ENCODE measurements at places on chromosomes 7 and 10.

DNA sequence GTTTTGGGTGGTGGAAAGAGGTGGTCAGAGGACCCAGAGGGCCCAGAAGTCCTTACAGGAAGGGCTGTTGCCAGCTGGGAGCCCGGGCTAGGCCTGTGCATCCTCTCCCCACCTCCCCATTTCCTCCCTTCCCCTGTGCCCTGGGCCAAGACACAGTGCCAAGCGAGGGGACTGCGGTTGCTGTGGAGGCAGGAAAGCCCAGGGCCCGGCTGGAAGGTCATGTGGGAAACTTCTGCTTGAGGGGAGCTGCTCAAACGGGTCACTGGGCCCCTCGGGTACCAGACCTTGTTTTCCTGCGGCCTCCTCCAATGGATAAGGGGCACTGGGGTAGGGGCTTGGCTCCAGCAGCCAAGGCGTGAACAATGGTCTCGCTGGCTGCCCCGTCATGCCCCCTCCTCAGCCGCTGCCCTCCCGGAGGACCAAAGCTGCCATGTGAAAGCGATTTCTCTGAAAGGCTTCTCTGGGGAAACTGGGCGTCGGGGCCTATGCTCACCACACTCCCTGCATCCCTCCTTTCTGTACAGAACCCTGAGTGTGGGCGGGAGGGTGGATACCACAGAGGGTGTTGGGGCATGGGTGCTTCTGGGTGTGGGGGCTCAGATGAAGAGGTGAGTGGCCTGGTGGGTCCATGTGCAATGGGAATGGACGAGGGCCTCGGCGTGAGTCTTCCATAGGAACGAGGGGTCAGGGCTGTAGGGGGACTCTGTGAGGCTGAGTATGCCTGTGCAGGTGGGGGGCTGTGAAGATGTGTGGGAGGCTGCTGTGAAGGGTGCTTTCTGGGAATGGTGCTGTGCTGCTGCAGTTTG is 135.3 kb downstream of the PTPN20 start:
- DNase-seq = no peak

GRCh38 chr10:42732266-42732665 is 50.3 kb upstream of the BMS1 start:
- no peak for DNase-seq

GRCh38 chr10:45239642-45240041 is 75.8 kb downstream of the OR13A1 start:
- DNase-seq = no peak

GRCh38 chr10:127278001-127278400 is 81.6 kb upstream of the INSYN2A start:
- no peak for DNase-seq

GRCh38 chr7:42843205-42843800 is 68.6 kb downstream of the C7orf25 start:
- DNase-seq = no peak

- no peak for DNase-seq
These were observed 69.1 kb downstream of the GCC1 start for GRCh38 chr7:127516320-127516719.

DNA sequence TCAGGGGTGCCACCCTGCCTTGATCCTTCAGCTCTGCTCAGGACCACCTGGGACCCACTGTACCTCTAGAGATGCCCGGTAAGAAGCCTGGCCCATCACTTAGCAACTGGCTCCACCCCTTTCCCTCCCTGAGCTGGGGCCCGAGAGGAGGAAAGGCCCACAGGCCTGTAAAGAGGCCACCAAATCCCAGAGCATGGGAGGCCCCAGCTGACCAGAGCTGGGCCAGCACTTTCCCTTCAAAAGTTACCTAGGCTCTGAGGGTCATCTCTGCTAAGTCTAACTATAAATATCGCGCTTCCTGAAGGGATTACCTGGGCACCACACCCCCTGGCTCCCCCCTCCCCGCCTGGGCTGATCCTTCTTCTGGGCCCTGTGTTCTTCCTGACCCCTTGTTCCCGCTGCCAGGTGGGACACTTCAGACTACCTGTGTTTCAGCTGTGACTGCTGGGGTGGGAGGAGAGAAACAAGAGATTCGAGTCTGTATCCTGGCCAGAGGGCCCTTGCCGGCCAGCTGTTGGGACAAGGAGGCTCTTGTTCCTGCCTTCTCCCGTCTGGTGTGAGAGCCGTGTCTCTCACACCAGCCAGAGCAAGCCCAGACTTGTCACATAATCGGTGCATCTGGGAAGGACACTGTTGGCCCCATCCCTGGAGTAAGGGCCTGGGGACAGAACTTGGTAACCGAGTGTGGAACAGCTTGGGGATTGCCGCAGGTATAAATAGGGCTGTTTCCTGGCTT is 22.8 kb upstream of the ANKRD2 start:
- DNase-seq = no peak

DNA sequence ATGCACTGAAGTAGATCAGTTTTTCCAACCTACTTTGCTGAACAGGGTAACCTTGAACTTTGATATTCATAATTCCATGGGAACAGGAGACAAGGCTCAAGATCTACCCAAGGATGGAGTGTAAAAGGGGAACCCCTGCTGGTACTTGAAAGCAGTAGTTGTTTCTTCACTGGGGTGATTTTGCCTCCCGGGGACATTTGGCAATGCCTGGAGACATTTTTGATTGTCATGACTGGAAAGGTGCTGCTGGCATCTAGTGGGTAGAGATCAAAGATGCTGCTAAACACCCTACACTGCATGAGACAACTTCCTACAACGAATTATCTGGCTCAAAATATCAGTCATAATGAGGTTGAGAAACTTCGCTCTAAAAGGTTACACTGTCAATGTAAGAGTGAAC is 214.8 kb upstream of the CTBP2 start:
- no peak for DNase-seq

DNA sequence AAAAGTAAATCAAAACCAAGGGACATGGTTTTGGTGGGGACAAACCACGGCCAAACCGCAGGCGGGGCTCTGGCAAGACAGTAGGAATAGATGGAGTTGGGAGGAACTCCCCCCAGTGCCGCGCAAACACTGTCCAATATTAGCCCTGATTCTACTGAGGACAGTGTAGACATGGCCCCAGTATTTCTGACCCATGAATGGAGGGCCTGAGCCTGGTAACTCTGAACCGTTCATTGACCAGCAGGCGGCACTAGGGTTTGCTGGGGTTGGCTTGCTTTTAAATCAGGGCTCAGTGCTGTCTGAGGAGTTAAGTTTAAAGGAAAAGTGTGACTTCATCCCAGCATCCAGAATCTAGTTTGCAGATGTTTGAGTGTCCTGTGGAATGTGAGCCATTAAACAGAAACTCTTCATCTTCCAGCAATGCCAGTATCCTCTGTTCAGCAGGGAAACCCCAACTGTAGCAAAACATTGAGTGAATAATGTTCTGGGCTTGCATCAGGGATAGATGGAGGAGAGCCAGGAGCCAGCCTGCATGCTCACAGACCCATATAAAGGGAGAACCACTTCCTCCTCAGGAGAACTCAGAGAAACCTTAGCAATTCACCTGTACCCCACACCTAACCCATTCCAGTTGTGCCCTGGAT is 147.4 kb upstream of the PRSS58 start:
- DNase-seq = no peak

GRCh38 chr10:102831322-102832071 is 5.7 kb downstream of the CYP17A1 start:
- no peak for DNase-seq

DNA sequence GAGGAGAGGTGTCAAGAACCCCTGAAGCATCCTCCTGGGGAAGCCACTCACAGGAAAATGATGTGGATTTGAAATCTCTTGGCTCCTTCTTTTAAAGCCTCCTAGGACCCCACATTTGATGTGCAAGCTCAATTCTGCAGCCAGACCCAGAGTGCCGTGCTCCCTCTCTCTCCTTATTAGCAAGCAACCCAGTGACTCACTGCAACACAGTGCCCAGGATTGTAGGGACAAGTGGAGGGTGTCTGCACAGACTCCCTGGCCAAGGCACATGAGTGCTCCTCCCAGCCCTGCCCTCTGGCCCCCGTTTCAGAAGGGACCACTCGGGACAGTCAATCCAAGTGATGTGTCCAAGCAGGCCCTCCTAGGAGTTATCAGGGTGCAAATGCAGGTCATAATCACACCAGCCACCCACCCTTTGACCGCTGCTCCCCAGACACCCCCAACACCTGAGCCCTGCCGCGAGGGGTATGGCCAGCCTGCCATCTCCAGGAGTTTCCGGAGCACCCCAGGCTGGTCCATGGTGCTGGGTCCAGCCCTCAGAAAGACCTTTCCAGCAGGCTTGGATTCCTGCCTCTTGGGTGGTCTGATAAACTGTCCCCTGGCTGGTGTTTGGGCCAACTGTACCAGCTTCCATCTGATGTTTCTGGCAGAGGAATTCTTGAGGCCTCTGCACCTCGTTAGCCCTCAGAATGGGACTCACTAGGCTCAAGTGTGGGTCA is 54.5 kb upstream of the CXCL12 start:
- DNase-seq = no peak

- no peak for DNase-seq
These were observed 174.2 kb upstream of the NPS start for GRCh38 chr10:127374901-127375300.

DNA sequence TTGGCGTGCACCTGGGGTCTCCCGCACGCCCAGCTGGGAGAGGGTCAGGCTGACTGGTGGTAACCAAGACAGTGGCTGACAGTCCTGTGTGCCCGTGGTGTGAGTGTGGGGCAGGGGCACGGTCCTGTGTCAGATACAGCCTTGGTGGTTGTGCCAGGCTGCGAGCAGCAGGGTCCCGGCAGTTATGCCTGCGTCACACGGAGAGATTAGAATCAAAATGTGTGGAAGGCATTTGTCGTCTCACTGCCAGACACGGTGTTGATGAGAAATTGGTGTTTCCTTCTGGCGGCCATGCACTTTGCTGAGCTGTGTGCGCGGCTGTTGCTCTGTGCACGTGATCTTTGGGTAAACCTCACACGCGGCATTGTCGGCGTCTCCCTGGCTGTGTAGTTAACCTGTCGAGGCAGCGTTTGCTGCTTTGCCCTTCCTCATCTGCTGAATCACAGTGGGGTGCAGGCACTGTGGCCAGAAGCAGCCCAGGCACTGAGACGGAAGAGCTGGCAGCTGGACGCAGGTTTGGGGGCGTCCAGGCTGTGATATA is 87.7 kb downstream of the NKX6-2 start:
- no peak for DNase-seq

- no peak for DNase-seq
These were observed 5.3 kb downstream of the CYP26C1 start for GRCh38 chr10:93065675-93066543.

DNA sequence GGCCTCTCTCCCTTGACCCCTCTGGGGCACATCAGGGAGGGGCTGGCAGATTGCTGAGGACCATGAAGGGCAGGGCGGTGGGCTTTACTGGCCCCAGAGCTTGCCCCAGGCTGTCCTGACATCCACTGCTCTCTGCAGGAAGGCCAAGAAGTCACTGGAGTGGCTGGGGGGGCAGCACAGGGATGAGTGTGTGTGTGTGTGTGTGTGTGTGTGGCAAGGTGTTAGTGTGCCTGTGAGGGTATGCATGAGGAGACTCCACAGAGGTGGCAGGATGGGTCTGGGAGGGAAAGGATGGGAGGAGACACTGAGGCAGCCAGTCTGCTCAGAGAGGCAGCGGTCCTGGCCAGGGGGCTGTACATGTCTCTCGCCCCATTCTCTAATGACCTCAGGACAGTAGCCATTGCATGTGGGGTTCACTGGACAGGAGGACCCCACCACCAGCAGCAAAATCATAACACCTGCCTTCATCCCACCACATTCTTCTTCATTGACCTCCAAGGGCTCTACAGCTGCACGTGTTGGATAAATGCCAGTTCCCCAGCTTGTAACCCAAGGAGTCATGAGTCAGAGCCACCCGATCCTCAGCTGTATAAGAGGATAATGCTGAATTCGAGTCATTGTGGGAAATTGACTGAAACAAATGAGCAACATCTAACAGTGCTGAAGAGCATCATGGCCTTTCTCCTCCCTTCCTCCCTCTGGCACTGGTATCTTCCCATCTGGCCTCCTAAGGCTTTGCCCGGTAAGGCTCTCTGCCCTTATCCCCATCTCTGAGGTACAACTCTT is 720.5 kb downstream of the GRID1 start:
- no peak for DNase-seq

DNA sequence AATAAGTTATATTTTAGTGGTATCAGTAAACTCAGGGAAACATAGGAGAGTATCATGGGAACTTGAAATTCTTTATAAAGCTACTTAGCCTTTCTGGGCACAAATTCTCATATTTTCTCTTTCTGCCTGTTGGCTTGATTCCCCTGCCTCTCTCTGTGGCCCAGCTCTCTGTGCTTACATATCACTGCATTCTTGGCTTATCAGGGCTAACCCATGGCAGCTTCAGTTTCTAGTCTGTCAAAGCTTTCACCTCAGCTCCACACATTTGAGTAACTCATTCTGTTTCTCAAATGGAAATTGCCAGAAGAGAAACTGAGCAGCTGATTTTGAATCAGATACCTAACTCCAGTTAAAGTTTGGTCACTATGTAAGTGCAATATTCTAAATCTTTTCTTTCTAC is 713.1 kb downstream of the DNAJB9 start:
- no peak for DNase-seq

GRCh38 chr7:157519798-157520244 is 183.0 kb downstream of the DNAJB6 start:
- no peak for DNase-seq

GRCh38 chr7:91083855-91084644 is 180.2 kb upstream of the FZD1 start:
- DNase-seq = no peak

GRCh38 chr10:112526139-112526538 is 79.1 kb downstream of the VTI1A start:
- DNase-seq = no peak

GRCh38 chr10:111933937-111934336 is 249.6 kb downstream of the GPAM start:
- no peak for DNase-seq

GRCh38 chr10:104247513-104248146 is 7.1 kb upstream of the GSTO1 start:
- no peak for DNase-seq

- no peak for DNase-seq
These were observed 28.5 kb downstream of the CYP2W1 start for GRCh38 chr7:1011297-1012003.

- no peak for DNase-seq
These were observed 13.9 kb downstream of the TUBAL3 start for GRCh38 chr10:5390607-5391205.

GRCh38 chr10:48463318-48464003 is 141.4 kb downstream of the ARHGAP22 start:
- DNase-seq = no peak

All from stimulated activated CD8-positive, alpha-beta memory T cell treated with anti-CD3 and anti-CD28 coated beads, Interleukin-15, amount 100 ng/mL, for 24 hours (primary cell).